ENCODE measurements at places on chromosomes 5 and 9. TPM values are rescaled to one million over a fixed set of nuclear protein-coding genes. Genes with fewer than 3 reads are reported as not detected.

DNA sequence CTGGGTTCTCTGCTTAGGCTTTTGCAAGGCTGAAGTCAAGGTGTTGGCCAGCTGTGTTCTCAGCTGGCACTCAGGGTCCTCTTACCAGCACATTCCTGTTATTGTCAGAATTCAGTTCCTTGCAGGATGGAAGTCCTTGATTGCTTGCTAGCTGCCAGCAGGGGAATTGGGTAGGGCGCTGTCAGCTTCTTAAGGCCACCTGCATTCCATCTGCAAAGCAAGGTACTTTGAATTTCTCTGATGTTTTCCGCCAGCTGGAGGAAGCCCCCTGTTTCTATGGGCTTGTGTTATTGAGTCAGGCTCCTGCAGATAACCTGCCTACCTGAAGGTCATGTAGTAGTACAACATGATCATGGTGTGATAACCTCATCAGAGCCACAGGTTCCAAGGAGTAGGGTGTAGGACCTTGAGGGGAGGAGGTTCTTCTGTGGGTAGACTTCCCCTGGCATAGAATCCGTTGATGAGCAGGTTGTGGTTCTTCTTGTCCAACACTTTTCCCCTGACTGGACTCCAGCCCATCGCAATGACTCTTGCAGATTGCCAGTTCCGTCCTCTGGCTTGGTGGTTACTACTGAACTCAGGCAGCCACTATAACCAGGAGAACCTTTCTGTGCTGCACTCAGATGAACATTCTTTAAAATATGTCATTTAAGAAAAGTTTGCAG, 6.8 kb downstream of the TENT4A start:
- no peak for DNase-seq

DNA sequence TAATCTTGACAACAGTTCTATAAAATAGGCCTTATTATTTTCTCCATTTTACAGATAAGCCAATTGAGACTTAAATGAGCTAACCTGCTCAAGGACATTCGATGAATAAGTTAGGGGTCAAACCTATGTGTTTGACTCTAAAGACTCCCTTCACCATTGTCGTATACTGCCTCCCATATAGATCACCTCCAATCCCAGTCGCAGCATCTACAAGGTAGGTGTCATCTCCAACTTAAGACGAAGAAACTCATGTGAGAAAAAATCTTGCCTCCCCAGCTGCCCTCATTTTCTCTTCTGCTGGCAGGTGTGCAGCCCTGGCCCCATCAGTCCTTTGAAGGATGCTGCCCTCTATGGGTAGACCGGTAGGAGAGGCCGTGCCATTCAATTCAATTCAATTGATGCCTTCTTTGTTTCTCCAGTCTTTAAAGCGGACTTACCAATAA, 75.2 kb upstream of the SMARCA2 start:
- peak; percentile 45 for DNase-seq

The CXCL14 gene
- total RNA-seq, result not detected

The PCDHGA10 gene
- total RNA-seq, result not detected

The NDUFA8 gene
- total RNA-seq, result 36.4 TPM

All from activated CD8-positive, alpha-beta memory T cell treated with anti-CD3 and anti-CD28 coated beads, Interleukin-2, amount 10 ng/mL, durations not matched to agents 7 days and 5 days (primary cell).